MCF 10A (cell line): ENCODE measurements at places on chromosomes 4 and X. TPM values are rescaled to one million over a fixed set of nuclear protein-coding genes. Genes with fewer than 3 reads are reported as not detected.

The CORIN gene
- 0.44 and 1.0 TPM in 2 replicates for total RNA-seq

The FABP2 gene
- total RNA-seq: not detected in 2 replicates

The PGAM4 gene
- not detected in 2 replicates for total RNA-seq

The FGF2 gene
- total RNA-seq: 132 and 134 TPM in 2 replicates

The P2RY4 gene
- total RNA-seq: 0.20 TPM in 1 of 2 replicates, not detected in the other

The PROM1 gene
- total RNA-seq: not detected in 2 replicates

The SULT1B1 gene
- 0.20 and 0.21 TPM in 2 replicates for total RNA-seq

The PTCHD1 gene
- not detected in 2 replicates for total RNA-seq

The FRMD7 gene
- total RNA-seq: not detected in 2 replicates

The PABPC5 gene
- total RNA-seq: not detected in 2 replicates

The CFAP47 gene
- not detected in 2 replicates for total RNA-seq

The NKAP gene
- 10.4 and 13.8 TPM in 2 replicates for total RNA-seq

The FGF13 gene
- total RNA-seq: 0.75 and 2.7 TPM in 2 replicates

The MAGED4 gene
- total RNA-seq: not detected in 2 replicates

The CNKSR2 gene
- total RNA-seq: not detected in 2 replicates

The DCLK2 gene
- 0.98 and 1.2 TPM in 2 replicates for total RNA-seq

The SCD5 gene
- total RNA-seq: 3.5 and 3.6 TPM in 2 replicates

The ARL9 gene
- total RNA-seq: 0.22 and 0.28 TPM in 2 replicates

The COL4A6 gene
- 56.0 and 58.3 TPM in 2 replicates for total RNA-seq

The TMEM185A gene
- 14.7 and 15.5 TPM in 2 replicates for total RNA-seq

The TLR1 gene
- total RNA-seq: 1.9 and 2.2 TPM in 2 replicates

The JADE1 gene
- 22.7 and 25.9 TPM in 2 replicates for total RNA-seq

The TCP11X2 gene
- total RNA-seq: not detected in 2 replicates

The TMSB15A gene
- not detected in 2 replicates for total RNA-seq

The PPP2R2C gene
- 3.6 and 7.5 TPM in 2 replicates for total RNA-seq

The SYNPO2 gene
- total RNA-seq: 0.42 and 0.61 TPM in 2 replicates

The VEGFD gene
- total RNA-seq: not detected in 2 replicates

The USP51 gene
- 0.17 TPM in 1 of 2 replicates, not detected in the other for total RNA-seq

The RHOXF2 gene
- not detected in 2 replicates for total RNA-seq

The ADRA2C gene
- 0.28 and 0.32 TPM in 2 replicates for total RNA-seq

The PAGE2B gene
- not detected in 2 replicates for total RNA-seq

The WNK3 gene
- not detected in 2 replicates for total RNA-seq

The MTMR8 gene
- not detected in 2 replicates for total RNA-seq

The LRPAP1 gene
- 93.6 and 96.2 TPM in 2 replicates for total RNA-seq

The CCKAR gene
- total RNA-seq: not detected in 2 replicates

The IL1RAPL1 gene
- total RNA-seq: not detected in 2 replicates
